T-cell (primary cell): ENCODE measurements at places on chromosomes 7 and 10.

GRCh38 chr10:30052062-30052461 lies 7.3 kb downstream of the JCAD start:
- DNase-seq, result no peak

- peak; percentile 7 for DNase-seq
Observed at GRCh38 chr10:112307358-112308124, 24.3 kb downstream of the TECTB start.

DNA sequence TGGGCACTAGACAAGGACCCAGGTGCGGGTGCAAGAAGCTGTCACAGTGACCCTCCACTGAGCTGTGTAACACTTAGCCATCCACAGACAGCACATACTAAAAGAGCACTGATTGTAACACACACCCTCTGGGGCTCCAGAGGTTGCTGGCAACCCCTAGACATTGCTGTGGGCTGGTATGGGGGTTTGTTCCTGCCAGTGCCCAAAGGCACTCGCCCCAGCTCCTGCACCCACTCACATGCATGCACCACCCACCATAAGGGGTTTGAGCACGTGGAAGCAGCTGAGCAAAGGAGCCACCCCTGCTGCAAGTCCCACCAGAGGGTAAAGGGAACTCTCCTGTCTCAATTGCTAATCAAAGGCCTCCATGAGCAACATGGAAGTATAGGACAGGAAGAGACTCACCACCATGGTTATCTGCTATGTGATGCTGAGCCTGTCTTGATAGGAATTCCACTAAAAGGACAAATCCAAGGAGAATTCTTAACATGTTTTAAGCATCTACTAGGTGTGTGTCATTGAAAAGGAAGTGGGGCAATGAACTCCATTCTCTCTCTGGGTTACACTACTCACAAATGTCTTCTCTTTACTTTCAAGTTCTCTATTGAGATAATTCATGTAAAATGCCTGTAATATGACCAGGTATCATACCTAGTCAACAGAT lies 103.1 kb downstream of the GFRA1 start:
- DNase-seq, result no peak

GRCh38 chr10:6988654-6989053 lies 408.6 kb upstream of the PRKCQ start:
- no peak for DNase-seq

DNA sequence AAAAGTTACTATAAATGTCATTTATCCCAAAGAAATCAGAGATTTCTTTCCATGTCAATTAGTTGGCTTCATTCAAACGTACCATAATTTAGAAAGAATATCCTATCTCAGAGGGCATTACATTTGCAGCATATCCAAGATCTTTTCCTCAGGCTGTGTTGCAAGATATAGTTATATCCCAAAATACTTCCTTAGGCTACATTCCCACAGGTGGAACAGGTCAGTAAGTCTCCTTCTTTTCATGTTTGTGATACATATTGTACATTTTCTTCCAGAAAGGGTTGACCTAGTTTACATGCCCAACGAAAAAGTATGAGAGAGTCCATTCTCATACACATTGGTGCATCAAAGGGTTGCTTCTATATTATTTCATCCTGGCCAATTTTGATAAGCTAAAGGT lies 26.9 kb upstream of the VWA2 start:
- DNase-seq, result no peak

DNA sequence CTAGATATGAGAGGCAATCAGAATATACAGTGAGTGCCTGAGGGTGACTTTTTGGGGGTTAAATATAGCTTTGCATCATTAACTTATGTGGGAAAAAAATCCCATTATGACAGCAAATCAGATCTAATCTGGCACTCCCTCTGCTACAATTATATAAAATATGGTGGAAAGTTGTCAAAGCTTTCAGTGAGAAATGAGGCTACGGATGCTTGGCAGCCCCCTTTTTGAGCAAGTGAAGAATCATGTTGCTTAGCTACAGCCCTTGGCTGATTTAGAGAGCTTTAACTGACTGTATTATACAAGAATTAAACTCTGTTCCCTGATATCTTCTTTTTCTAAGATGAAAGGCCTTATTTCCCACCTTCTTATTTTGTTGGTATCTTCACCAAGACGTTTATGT lies 57.4 kb downstream of the GPR158 start:
- DNase-seq, result no peak

DNA sequence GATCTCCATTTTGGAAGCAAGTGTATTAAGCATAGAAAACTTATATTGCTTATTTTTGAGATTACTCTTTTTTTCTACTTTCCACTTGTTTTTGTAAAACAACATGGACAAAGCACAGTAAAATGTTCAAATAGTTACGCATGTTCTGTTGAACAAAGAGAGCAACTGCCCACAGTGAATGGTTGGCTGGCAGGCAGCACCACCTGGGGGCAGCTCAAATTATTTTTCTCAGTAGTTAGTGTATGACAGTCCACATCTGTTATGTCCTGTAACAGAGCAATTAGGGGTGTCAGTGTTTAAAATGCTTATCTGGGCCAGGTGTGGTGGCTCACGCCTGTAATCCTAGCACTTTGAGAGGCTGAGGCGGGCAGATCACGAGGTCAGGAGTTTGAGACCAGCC lies 46.1 kb upstream of the CACUL1 start:
- DNase-seq, result no peak

GRCh38 chr7:158710651-158711102 lies 6.1 kb upstream of the NCAPG2 start:
- DNase-seq, result no peak

DNA sequence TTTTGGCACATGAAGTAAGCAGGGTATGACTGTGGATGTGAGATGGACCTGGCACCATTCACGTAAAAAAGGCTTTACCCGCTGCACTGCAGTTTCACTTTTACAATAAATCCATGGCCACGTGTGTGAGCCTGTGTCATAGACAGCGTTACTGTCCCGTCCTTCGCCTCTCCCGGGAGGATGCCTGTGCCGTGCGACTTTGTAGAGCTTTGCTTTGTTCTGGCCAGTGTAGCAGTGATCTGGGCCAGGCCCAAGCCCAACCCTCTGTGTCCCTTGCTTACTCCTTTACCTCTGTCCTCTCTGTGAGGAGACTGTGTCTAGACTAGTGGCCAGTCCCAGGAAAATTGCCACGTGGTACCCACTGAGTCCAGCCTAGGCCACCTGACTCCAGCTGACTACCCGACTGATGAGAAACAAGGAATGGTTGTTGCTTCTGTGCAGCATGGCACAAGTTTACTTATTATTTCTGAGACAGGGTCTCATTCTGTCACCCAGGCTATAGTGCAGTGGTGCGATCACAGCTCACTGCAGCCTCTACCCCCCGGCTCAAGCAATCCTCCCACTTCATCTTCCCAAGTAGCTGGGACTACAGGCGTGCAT lies 48.1 kb downstream of the JAKMIP3 start:
- DNase-seq, result no peak

- no peak for DNase-seq
Observed at GRCh38 chr7:44793919-44794318, 2.6 kb upstream of the PPIA start.
